Type B pancreatic cell (in vitro differentiated cells): ENCODE measurements at places on chromosomes 6 and 20. TPM values are rescaled to one million over a fixed set of nuclear protein-coding genes. Genes with fewer than 3 reads are reported as not detected.

DNA sequence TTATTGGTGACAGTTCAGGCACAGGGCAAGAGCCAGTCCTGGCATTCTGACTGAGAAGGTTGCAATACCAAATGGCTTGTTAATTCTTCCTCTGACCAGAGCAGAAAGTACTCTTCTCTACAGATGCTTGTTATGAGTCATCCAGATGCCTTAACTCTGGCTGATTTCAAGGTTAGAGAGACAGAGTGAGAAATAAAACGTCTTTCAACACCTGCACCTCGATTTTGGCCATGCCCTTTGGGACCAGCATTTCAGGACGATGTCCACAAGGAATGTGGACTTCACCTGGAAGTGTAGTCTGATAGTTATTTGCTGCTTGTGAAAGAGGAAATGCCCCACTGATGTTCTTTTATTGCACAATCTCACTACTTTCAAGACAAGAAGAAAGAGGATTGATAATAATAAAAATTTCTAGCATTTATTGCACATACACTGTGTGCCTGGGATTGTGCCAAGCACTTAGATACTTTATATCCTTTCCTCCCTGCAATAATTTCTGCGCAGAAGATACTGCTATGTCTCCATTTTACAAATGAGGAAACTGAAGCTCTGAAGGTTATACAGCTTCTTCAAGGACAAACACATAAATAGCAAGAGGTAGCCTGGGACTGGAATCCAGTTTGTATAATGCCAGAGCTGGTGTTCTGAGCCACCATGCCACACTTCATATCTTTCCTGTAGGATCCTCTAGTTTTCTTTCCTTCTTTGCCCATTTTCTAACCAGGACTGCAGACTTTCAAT is 33.5 kb upstream of the MCM3 start:
- DNase-seq: no peak

GRCh38 chr6:125957845-125958244 is 1.3 kb downstream of the HINT3 start:
- DNase-seq: no peak

Gene VGLL2
- total RNA-seq: 0.31 and 3.0 TPM in 2 replicates

DNA sequence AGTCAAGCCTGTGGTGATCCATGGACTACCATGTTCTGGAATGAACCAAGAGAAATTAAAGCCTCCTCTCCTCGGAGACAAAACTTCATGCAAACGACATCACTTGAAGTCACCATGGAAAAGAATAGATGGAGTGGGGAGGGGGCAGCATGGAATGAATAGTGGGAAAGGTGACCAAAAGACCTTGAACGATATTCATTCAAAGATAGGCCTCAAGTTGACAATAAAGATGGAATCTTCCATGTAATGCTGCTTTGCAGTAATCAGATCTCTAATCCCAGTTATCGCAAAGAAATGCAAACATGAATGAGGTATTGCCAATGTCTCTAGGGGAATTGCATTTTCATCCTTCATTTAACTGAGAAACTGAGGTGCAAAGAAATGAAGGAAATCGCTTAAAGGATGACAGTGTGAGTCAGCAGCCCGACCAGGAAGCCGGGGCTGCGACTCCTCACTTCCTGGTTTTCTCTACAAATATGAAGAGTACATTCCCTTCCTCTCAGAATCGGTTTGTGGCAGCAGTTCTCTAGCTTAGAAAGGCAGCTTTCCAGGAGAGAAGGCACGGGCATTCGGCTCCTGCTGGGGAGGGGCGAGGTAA is 65.6 kb upstream of the RREB1 start:
- DNase-seq: no peak

Gene SNRNP48
- total RNA-seq: 12.4 and 21.5 TPM in 2 replicates

DNA sequence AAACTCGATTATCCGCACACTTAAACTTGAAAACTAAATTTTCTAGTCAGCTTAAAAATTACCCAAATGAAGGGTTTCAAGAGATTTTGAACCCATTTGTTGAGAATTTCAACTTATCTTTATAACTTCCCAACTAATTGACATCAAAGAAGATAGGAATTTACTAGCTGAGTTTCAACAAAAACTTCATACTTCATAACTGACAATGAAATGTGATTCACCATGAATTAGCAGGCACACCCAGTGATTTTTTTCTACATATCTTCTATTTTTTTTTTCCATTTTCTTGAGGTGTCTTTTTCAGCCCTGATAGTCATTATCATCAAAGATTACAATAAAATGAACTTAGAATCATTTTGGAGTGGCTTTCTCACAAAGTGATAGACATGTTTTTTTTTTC is 26.7 kb downstream of the TNFAIP3 start:
- DNase-seq: no peak

DNA sequence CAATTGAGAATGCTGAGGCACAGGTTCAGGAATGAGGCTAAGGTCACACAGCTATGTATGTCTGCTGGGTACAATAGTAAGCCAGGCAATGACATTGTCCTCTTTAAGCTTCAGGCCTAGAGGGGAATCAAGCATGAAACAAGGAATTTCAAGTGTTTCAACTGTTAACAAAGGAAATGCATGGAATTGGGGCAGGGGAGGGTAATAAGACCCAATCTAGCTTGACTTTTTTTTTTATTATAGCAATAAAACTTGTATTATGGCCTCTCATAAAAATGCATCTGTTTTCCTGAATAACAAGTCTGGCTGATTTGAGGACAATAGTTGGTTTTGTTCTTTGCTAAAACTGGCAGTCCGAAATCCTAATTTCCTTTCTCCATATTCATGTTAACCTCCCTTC is 336.7 kb downstream of the CBLN4 start:
- no peak for DNase-seq

GRCh38 chr6:18395856-18396197 is 8.7 kb downstream of the RNF144B start:
- no peak for DNase-seq

GRCh38 chr6:39044181-39044580 is 4.4 kb upstream of the GLP1R start:
- DNase-seq: no peak

GRCh38 chr6:38370653-38371601 is 268.8 kb downstream of the BTBD9 start:
- DNase-seq: no peak

GRCh38 chr20:44586289-44586911 is 4.0 kb downstream of the PKIG start:
- no peak for DNase-seq

DNA sequence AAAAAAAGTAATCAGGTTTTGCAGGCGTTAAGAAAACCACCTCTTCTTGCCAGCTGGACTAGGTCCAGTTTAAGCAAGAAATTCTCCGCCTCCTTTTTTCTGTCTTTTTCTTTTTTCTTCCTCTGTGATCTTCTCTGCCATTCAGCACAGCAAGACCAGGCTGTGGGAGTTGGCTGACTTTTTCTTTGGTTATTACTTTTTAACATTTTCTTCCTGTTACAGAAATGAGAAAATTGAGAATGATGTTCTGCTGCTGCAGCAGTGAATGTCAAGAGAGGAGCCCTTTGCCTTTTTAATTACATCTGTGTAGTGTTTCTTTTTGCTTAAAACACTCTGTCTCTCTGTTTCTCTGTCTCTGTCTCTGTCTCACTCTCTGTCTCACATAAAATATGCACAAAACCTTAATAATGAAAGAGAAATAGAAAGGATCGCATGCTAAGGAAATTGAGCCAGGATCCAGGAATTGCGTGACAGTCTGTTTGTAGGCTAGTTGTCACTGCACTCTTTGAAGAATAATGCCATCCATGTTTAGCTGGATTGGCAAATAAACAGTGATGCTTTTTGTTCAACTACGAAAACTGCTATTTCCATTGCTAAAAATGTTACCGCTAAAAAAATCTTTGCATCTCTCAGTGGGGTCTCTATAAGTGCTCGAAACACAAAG is 103.2 kb upstream of the SUPT3H start:
- no peak for DNase-seq

GRCh38 chr6:138726066-138726756 is 47.4 kb upstream of the CCDC28A start:
- DNase-seq: no peak

GRCh38 chr20:58906894-58907293 is 54.4 kb downstream of the GNAS start:
- no peak for DNase-seq

- DNase-seq: no peak
These were observed 23.7 kb downstream of the PEX7 start for GRCh38 chr6:136846046-136846445.

DNA sequence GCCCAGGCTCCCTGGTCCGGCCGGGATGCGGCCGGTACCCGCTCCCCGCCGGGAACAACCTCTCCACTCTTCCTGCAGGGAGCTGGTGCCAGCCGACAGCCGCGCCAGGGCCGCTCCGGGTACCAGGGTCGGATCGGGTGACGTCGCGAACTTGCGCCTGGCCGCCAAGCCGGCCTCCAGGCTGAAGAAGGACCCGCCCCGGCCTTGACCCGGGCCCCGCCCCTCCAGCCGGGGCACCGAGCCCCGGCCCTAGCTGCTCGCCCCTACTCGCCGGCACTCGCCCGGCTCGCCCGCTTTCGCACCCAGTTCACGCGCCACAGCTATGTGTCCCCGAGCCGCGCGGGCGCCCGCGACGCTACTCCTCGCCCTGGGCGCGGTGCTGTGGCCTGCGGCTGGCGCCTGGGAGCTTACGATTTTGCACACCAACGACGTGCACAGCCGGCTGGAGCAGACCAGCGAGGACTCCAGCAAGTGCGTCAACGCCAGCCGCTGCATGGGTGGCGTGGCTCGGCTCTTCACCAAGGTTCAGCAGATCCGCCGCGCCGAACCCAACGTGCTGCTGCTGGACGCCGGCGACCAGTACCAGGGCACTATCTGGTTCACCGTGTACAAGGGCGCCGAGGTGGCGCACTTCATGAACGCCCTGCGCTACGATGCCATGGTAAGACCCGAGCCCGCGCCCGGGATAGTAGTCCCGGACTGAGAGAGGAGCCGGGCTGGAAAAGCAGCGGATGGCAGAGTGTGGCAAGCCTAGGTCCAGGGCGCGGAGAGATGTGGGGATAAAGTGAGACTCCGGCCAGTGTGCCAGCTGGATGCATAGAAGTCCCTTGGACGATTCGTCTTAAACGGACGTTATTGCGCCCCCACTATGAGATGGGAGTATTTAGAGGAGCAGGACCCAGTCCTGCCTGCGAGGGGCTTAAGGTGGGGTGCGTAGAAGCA is at the start of gene NT5E:
TSS of gene NT5E (plus strand) at position 266 of the 942 bp plus-strand sequence. CDS start at position 323, 57 bp downstream.
- DNase-seq: peak; percentile 71

DNA sequence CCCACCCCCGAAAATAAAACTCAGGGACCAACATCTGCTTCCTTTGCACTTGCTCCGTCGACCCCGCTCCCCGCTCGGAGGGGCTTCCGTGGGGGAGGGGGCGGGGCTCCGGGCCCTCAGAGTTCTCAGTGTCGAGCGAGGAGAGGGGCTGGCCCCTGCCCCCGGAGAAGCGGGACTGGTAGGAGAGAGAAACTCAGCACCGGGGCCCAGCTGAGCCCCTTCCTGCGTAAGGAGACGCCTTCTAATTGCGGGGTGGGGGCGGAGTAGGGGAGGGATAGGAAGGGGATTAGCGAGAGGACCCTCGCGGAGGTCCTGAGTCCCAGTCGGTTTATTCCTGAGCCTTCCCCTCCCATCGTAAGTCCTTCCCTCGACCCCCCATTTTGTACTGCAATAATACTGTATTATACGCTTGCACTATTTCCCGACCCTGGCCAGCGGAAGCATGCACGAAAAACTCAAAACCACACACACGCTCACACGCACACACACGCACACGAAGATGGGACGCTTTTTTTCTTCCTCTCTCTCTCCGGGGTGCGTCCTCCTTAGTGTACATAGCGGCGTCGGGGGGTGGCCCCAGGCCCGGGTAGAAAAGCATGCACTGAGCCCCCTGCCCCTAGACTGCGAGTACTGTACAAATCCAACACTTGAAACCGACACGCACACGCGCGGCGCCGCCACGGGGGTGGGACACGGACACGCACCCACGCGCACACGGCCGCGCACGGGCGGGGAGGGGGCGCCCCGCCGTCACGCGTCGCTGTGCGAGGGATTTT is 22.1 kb upstream of the SLC22A7 start:
- no peak for DNase-seq

Gene HLA-G
- total RNA-seq: 4.6 and 8.3 TPM in 2 replicates

- DNase-seq: no peak
These were observed 3.9 kb upstream of the IPCEF1 start for GRCh38 chr6:154360476-154360875.

Gene C20orf144
- 0.29 and 0.82 TPM in 2 replicates for total RNA-seq

GRCh38 chr6:87154641-87154992 is 748 bp upstream of the ZNF292 start:
- no peak for DNase-seq

- DNase-seq: no peak
These were observed 8.2 kb upstream of the UBE2V1 start for GRCh38 chr20:50120935-50121693.

DNA sequence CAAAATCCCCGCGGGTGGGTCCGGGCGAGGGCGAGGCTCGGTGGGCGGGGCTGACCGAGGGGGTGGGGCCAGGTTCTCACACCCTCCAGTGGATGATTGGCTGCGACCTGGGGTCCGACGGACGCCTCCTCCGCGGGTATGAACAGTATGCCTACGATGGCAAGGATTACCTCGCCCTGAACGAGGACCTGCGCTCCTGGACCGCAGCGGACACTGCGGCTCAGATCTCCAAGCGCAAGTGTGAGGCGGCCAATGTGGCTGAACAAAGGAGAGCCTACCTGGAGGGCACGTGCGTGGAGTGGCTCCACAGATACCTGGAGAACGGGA is 809 bp downstream of the HLA-G start:
- DNase-seq: no peak

GRCh38 chr6:152059909-152060308 is 252.4 kb downstream of the ESR1 start:
- no peak for DNase-seq

- DNase-seq: no peak
These were observed 22.3 kb upstream of the RPP40 start for GRCh38 chr6:5025911-5026819.

Gene DLK2
- total RNA-seq: 3.3 and 3.4 TPM in 2 replicates

DNA sequence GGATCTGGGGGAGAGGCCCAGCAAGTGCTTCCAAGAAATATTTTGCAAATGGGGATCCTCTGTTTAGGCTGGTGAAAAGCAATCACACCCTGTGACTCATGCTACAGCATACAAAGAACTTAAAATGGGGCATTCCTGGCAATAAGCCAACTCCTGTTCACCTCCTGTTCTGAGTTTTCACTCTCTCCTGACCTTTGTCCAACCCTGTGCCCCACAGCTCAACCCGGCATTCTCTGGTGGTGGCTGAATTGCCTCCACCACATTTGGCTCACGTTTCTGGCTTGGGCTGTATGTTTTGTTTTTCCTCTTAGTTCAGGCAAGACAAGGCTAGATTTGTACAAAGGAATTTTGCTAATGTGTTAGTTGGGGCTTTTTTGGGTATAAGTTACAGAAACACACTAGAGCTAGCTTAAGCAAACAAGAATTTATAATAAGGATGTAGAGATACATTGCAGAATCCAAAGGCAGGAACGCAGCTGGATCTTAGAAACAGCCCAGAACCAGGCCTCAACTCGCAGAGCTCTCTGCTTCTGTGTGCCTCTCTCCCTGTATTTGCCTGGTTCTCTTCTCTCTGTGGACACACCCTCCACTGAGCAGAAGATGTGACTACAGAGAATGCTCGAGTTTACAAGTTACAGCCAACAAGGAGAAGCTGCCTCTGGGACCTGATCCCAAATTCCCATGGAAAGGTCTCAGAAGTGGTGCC is 9.4 kb downstream of the ABCC10 start:
- DNase-seq: no peak

Gene KIFC1
- 28.0 and 67.7 TPM in 2 replicates for total RNA-seq

Gene MYO6
- 46.7 and 110 TPM in 2 replicates for total RNA-seq

GRCh38 chr20:37276494-37277252 is 12.8 kb upstream of the MANBAL start:
- no peak for DNase-seq

GRCh38 chr6:121881974-121882667 is 446.7 kb downstream of the GJA1 start:
- DNase-seq: no peak

Gene WFDC13
- total RNA-seq: not detected in 2 replicates
